ENCODE measurements at places on chromosomes 7 and 10.

DNA sequence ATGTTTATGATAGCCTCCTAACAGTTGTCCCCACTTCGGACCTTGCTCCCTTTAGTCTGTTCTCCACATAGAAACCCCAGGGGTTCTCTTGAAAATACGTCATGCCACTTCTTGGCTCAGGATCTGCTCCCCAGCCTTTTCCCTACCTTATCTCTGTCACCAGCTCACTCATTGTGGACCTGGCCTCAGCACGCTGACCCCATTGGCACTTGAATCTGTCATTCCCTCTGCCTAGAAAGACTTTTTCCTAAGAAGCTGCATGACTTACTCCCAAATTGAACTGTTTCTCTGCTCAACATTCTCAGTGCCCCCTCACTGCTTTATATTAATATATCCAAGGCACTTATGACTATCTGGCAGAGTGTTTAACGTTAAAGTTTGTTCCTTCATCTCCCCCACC is 8.4 kb downstream of the EPDR1 start:
- no peak for DNase-seq

GRCh38 chr10:58776568-58777318 is 264.1 kb downstream of the BICC1 start:
- DNase-seq = no peak

DNA sequence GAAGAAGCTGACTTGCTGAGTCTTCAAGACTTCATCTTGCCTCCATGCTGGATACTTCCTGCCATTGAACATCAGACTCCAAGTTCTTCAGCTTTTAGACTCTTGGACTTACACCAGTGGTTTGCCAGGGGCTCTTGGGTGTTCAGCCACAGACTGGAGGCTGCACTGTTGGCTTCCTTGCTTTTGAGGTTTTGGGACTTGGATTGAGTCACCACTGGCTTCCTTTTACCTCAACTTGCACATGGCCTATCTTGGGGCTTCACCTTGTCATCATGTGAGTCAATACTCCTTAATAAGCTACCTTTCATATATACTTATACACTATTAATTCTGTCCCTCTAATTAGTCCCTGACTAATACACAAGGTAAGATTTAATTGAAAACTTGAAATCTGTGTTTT is 361.7 kb upstream of the SEMA3C start:
- no peak for DNase-seq

GRCh38 chr7:132548489-132549078 is 27.7 kb downstream of the PLXNA4 start:
- no peak for DNase-seq

GRCh38 chr7:28408105-28408959 is 4.0 kb upstream of the CREB5 start:
- no peak for DNase-seq

DNA sequence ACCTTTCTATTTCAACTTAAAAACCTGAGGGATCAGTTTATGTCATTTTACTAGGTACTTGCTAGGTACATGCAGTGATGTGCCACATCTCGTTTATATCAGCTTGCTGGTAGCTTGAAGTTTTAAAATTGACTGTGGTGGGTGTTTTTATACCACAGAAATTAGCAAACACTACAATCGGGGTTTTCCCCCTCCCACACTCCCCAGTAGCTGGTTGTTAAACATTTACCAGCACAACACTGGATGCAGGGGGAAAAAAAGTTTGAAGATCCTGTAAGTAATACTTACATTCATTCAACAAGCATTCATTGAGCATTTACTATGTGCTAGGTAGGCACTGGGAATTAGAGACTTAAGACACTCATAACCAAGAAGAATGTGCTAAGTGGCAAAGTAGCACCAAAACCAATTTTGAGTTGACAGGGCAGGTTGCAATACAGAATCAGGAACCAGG is 32.6 kb downstream of the USP6NL start:
- DNase-seq = no peak

DNA sequence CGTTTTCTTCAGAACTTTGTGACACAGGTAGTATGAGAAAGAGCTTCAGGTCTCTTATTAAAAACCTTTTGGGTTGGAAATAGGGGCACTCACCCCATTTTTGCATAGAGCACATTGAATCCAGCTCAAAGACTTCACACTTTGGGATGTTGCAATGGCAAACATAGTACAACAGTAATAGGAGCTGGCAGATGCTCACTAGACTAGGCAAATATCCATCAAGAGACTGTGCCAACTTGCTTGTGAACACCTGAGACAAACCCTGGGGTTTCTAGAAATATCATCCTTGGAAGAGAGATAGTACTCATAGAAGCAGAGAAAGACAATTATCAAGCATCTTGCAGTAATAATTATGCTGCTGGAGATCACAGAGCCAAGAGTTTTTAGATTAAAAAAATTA is 280.0 kb downstream of the CACNA2D1 start:
- DNase-seq = no peak

DNA sequence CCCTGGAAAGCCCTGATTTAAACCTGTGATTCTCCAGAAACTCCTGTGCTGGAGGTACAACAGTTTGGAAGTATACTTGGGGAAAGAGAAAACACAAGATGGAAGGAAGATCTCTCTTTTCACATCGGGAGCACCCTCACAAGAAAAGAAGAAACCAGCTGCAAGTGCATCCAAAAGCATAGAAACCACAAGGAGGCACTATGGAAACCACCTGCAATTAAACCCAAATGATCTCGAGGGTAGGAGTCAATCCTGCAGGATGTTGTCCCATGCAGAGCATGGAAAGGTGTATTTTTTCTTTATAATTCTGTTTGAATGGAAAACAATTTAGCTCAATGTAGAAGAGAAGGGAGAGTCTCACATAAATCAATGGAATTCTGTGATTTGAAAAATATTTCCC is 210.5 kb downstream of the TWIST1 start:
- DNase-seq = no peak

DNA sequence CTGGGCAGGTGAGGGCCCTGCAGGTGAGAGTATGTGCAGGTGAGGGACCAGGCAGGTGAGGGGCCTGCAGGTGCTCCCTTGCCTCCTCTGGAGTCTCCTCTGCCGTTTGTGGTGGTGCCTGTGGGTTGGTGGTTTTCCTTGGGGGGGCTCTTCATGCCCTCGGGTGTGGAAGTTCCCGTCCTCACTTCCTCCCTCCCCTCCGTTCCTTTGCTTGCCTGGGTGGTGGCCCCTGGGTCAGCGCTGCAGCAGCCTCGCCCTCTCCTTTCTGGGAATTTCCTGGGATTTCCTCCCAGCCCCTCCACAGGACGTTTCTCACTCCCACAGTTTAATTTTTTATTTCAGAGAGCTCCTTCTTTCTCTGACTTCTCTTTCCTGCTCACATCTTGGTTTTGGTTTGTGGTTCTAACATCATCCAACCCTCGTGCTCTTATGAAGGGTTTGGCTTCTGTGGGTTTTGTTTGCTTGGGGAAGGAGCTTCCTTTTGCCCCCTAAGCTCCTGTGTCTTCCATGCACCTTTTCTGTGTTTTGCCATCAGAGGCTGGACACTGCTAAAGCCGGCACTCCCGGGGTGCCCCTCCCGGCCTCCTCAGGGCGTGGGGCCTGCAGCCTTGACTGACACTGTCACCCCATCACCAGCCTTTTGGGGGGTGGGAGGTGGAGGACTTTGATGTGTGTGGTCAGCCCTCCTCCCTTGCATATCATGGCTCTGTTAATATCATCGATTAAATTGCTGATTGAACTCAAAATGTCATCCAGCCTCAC is 29.2 kb upstream of the ADGRA1 start:
- no peak for DNase-seq

DNA sequence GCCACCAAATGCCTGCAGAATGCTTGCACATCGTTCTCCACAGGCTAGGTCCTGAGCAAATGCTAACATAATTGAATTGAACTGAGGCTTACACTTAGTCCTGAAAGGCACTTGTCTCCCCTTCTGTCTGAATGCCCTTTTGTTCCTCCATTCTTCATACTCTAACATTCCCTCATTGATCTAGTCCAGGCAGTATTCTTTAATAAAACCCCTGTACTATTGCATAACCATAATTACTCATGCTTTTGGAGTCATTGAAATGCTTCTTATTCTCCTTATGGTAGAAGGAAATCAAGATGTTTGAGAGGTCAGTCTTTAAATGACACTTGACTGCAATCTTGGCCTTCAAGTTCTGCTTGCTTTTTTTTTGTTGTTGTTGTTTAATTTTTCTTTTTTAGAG is 7.1 kb downstream of the PI4K2A start:
- DNase-seq = no peak

DNA sequence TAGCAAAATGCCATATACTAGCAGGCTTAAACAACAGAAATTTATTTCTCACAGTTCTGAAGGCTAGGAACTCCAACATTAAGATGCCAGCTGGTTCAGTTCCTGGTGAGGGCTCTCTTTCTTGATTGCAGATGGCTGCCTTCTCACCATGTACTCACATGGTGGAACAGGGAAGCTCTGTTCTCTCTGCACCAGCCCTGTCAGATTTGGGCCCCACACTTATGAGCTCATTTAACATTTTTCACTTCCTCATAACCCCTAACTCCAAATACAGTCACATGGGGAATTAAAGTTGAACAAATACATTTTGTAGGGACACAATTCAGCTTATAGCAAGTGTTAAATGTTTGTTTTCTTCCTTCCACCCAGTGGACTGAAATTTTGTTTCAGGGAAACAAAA is 218.6 kb upstream of the TAC1 start:
- DNase-seq = no peak

DNA sequence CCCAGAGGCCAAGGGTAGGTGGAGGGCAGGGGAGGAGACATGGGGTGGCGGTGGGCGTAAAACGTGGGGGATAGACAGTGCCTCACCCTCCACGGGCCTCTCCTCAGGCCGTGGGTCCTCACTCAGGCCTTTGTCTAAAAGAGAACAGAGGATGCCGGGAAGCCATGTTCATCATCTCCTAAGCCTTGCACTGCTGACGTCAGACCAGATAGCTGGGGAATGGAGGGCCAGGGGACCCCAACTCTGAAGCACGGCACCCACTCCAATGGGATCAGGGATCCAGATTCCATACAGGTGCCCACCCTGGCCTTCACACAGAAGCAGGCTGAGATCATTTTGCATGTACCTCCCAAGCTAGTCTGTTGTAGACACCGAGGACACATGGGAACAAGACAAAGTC is 83.4 kb upstream of the TMEM248 start:
- no peak for DNase-seq
